Spinal cord (tissue), 10 donors: ENCODE measurements at places on chromosomes 7 and 10. TPM values are rescaled to one million over a fixed set of nuclear protein-coding genes. Genes with fewer than 3 reads are reported as not detected.

GRCh38 chr7:84236398-84236797 lies 41.8 kb upstream of the SEMA3A start:
- DNase-seq, result no peak

DNA sequence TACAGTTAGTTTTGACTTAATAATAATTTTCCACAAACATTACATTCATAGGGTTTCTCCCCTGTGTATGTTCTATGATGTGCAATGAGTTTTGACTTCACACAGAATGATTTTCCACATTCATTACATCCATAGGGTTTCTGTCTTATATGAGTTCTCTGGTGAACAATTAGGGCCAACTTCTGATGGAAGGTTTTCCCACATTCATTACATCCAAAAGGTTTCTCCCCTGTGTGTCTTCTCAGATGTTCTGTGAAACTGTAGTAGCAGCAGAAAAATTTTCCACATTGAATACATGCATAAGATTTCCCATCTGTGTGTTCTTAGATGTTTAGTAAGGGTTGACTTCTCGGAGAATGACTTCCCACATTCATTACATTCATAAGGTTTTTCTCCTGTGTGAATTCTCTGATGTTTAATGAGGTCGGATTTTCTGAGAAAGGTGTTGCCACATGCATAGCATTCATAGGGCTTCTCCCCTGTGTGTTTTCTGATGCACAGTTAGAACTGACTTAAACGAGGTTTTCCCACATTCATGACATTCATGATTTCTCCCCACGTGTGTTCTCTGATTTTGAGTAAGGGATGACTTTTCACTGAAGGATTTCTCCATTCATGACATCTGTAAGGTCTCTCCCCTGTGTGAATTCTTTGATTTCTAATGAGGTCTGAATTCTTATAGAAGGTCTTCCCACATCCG lies 118.5 kb downstream of the ZNF33B start:
- no peak for DNase-seq

DNA sequence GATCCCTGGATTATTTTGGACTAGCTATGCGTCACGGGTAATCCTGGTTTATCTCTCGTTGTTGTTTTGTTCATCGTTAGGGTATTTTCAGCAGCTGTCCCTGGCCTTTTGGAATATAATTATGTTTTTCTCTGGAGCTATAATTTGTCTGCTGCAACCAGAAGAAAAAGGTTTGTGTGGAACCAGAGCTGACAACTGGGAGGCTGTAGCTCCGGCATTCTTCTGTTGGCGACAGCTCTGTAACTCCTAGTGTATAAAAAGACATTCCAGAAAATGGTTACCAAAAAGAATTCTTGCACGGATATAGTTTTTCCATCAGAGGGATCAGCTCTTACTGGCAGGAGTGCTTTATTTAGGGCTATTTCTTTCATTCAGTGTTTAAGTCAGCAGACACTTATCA lies 130.9 kb upstream of the PRR15 start:
- DNase-seq, result no peak

DNA sequence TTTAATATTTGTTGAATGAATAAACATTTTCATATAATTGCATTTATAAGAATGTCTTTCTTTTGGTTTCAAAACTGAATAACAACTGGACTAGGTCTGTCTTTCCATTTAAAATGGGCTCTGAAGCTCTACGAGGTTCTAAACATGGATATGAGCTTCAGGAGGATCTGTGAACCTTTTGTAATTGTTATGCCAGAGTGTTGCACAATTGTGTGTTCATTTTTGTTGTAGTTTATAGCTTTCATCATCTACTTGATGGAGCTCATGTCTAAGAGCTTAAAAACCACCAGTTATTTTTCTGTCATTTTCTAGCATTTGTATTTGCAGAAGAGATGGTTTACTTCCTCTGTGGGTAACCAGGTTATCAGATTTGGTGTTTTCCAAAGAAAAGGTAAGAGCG lies 265.7 kb upstream of the NPY start:
- no peak for DNase-seq

- no peak for DNase-seq
Measured at GRCh38 chr10:71274901-71275796, 43.9 kb upstream of the SLC29A3 start.

- no peak for DNase-seq
Measured at GRCh38 chr7:32537760-32538159, 42.5 kb downstream of the AVL9 start.

DNA sequence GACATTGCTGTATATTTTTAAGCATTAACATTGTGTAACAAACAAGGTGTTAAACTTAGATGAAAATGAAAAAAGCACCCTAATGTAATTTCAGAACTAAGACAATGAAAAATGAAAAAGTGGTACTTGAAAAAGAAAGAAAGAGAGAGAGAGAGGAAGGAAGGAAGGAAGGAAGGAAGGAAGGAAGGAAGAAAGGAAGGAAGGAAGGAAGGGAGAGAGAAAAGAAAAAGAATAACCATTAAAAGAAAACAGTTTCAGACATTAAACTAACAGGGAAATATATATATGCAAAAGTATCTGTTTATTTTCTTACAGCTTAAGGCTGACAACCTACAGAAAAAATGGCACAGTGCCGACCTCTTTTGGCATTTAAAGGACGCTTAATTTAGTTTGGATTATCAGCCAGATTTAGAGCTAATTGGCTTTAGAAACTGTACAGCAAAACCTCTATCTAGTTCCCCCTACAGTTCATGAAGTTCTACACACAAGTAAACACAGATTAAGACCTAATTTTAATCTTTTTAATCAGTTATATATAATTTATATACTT lies 13.8 kb downstream of the MTERF1 start:
- DNase-seq, result no peak

GRCh38 chr10:74305730-74306129 lies 154.7 kb downstream of the ADK start:
- DNase-seq, result no peak

- peak; percentile 53 for DNase-seq
Measured at GRCh38 chr7:45451342-45452035, 122.7 kb upstream of the ADCY1 start.

DNA sequence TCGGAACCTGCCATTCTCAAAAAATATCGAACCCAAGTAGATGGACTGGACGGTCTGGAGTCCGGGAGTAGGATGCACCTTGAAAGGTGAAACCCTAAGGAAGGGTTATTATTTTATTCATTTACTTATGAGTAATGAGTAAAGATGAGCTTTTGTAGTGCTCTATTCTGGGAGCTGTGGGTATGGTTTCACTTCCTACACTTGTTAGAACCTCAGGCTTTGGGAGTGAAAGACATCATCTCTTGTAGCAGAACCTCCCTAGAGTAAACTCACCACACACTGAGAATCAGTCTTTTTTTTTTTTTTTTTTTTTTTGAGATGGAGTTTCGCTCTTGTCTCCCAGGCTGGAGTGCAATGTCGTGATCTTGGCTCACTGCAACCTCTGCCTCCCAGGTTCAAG lies 389.4 kb upstream of the AUTS2 start:
- DNase-seq, result no peak

- no peak for DNase-seq
Measured at GRCh38 chr10:57367412-57367811, 900.3 kb downstream of the IPMK start.

DNA sequence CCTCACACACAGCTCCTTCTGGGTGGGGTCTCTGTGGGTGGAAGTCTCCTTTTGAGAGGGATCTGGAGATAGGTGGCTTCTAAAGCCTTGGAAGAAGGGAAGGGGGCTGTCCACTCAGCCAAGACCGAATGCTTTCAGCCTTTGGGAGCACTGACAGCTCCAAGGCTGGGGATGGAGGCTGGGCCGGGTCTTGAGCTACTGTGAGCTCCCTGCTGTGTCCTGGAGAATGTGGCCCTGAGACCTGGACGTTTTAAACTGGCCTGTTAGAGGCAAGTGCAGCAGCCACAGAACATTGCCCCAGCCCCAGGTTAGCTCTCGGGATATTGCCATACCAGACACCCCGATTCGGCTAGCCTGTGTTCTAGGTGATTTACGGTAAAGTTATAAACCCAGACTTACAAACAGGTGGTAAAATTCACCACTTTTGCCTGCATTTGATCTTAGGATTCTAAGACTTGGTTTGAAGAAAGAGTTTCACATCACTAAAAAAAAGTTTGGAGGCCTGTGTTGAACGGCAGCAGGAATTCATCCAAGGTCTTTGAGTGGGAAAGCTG lies 548.5 kb upstream of the FOXK1 start:
- DNase-seq, result no peak

SPDYE2B gene
- total RNA-seq, result not detected

VSTM2A gene
- 124 TPM for total RNA-seq

CDHR1 gene
- 4.7 TPM for total RNA-seq

TRPV6 gene
- total RNA-seq, result 0.10 TPM

OR9A2 gene
- total RNA-seq, result 0.28 TPM

SRI gene
- 172 TPM for total RNA-seq

GNGT1 gene
- not detected for total RNA-seq

PRPF18 gene
- 34.7 TPM for total RNA-seq
